BJ (cell line): ENCODE measurements at places on chromosomes 2 and 18.

- DNase-seq = no peak
Observed at GRCh38 chr2:178589335-178589734, 109.1 kb downstream of the PLEKHA3 start.

DNA sequence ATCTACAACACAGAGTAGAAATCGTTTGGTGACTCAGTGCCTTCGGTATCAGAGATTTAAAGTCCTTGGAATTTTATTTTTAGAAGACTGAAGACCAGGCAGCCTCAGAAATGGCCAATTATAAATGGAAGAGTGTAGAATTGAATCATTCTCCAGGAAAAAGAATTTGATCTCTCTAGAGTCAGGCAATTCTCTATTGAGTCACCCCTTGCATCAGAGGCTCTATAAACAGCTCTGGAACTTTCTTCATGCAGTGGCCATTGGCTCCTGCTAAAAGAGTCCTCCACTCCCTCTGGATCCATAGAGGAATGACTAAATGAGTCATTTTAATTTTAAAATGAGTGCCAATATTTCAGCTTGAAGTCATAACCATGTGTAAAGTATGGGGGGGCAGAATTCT, 816.2 kb downstream of the TDRD15 start:
- peak; percentile 54 for DNase-seq

DNA sequence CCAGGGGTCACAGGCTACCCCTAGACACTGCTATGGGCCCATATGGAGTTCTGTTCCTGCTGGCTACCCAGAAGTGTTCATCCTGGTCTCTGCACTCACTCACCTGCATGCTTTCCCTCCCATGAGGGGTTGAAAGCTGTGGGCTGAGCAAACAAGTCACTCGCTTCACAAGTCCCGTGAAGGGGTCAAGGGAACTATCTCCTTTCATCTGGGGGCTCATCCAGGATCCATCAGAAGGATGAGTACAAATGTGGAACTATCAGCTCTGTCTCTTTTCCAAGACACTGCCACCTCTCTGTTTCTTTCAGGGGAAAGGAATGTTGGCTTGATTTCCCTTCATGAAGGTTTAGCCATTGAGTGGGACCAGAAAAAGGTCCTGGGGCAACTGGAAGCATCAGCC, 21.7 kb downstream of the SULT1C4 start:
- DNase-seq = no peak

- DNase-seq = no peak
Observed at GRCh38 chr2:236120141-236120601, 48.0 kb downstream of the GBX2 start.

GRCh38 chr2:231926180-231926741, at the start of gene NPPC:
Gene NPPC (minus strand): TSS chr2:231926396. CDS start chr2:231926249, 147 bp downstream.
- no peak for DNase-seq
